Stimulated activated CD8-positive, alpha-beta memory T cell treated with anti-CD3 and anti-CD28 coated beads, Interleukin-7, amount 100 ng/mL, for 1 hour (primary cell): ENCODE measurements at places on chromosomes 1 and 21.

- no peak for DNase-seq
Measured at GRCh38 chr1:156246781-156247459, 936 bp downstream of the PAQR6 start.

GRCh38 chr1:169585181-169585580 lies 1.1 kb downstream of the F5 start:
- no peak for DNase-seq

GRCh38 chr21:43192501-43193081 lies 23.8 kb downstream of the CRYAA start:
- DNase-seq = no peak

DNA sequence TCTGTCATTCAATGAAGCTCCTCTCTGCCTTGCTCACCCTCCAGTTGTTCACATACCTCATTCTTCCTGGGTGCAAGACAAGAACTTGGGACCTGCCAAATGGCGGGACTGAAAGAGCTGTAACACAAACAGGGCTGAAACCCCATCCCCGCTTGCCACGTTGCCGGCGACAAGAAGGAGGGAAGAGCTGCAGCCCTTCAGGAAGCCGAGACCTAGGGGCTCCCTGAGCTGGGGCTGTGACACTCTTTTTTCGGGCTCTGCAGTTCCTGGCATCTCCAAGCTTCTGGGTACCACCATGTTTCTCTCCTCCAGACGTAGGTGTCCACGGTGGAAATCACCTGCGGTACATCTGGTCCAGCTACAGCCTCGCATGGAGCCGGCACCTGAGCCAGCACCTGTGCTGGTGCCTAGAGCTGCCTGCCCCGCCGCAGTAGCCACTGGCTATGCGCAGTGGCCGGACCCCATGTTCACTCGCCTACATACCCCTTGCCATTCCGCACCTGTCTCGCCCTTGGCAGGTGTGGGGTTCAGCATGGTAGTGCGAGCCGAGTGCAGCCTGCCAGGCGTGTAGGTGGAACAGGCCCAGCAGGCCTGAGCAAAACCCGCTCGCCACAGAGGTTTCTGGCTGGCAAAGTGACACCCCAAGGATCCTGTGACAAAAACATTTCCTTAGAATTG lies 367.0 kb upstream of the NEGR1 start:
- no peak for DNase-seq

GRCh38 chr1:94302497-94302896 lies 65.1 kb upstream of the ARHGAP29 start:
- no peak for DNase-seq
